ENCODE measurements at places on chromosomes 5 and 9.

DNA sequence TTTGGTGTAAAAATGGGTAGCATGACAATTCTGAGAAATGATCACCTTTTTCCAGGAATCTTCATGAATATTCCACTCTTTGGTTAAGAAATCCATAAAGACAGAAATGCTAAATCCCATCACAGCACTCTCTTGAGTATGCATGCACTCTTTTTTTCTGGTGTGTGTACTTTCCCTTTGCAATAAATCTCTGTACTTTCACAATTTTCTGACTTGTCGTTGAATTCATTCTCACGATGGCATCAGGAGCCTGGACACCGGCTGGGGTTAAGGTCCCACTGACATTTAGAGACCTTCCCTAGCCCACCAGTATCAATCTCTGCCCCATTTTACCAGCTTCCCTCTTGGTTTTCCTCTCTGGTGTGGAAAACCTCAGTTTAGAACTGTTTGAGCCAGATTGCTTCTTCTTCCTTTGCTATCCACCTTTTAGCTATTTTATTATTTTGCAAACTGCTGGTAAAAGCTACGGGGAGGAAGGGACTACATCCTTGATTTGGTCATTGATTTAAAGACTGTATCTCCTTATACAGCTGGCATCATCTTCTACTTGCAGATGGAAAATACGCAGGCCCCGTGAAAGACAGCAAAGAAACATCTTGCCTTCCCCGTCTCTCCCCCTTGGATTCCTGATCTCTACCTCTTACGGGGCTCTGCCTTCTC lies 59.9 kb upstream of the ZFR start:
- no peak for DNase-seq

DNA sequence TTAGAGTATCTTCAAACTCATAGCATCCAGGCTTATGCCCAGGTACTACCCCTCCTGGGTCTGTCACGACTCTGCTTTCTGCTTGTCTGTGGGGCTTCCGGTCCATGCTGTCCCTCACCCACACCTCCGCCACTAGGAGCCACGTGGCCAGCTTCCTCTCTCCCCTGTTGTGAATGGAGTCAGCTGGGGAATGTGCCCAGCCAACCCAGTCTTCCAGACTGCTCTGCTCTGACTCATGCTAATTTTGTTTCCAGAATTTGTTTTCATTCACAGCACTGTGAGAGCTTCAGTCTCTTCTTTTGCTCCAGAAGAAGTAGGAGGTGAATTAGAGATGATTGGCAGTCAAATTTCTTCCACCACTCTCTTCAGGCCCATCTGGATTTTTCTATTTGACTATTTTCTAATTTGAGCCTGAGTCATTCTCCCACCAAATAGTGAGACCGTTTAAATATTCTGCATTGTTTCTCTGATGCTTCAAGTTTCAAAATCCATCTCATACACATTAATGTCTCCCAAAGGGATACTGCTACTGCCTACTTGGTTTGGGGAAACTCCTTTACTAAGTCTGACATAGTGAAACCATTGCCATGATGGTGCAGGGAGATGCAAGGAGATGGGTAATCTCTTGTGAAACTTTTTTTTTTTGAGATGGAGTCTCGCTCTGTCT lies 424.1 kb upstream of the KIF2A start:
- no peak for DNase-seq

- no peak for DNase-seq
Measured at GRCh38 chr5:137975208-137975607, 57.7 kb downstream of the FAM13B start.

GRCh38 chr5:149829954-149830353 lies 99.8 kb downstream of the PPARGC1B start:
- DNase-seq, result no peak

GRCh38 chr5:37772255-37772654 lies 67.6 kb downstream of the GDNF start:
- DNase-seq, result no peak

GRCh38 chr9:123081824-123082223 lies 48.4 kb downstream of the GPR21 start:
- DNase-seq, result no peak

DNA sequence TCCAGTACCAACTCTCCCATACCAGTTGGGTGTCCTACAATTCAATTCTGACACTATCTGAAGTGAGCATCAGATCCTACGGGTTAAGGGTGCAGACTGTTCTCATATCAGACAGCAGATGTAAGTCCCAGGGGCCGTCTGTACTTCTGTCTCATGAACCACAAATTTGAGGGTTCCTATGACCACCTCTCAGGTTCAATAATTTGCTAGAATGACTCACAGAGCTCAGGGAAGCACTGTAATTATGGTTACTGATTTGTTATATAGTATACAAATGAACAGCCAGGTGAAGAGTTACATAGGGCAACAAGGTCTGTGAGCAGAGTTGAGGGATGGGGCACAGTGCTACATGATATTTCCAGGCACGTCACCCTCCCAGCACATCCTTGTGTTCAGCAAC lies 499.1 kb downstream of the DMAC1 start:
- no peak for DNase-seq

GRCh38 chr9:3662671-3663070 lies 136.9 kb upstream of the RFX3 start:
- DNase-seq, result no peak

GRCh38 chr5:32538031-32538547 lies 47.3 kb upstream of the SUB1 start:
- DNase-seq, result peak; percentile 25

DNA sequence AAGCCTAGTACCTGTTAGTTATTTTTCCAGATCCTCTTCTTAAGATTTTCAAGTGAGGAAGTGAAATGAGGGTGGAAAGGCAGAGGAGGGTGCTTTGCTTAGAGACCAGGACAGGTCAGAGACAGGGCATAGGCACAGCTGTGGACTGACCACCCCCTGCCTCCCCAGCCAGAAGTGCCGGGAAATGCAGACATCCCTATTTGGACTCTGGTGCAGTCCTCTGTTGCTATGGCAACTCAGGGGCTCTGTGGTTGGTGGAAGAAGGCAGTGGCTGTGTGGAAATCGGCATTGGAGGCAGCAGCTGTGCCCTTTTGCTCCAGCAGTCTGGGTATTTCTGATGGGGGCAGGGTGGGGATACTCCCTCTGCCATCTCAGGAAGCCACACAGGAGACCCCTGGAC lies 43.3 kb upstream of the NDFIP1 start:
- no peak for DNase-seq

DNA sequence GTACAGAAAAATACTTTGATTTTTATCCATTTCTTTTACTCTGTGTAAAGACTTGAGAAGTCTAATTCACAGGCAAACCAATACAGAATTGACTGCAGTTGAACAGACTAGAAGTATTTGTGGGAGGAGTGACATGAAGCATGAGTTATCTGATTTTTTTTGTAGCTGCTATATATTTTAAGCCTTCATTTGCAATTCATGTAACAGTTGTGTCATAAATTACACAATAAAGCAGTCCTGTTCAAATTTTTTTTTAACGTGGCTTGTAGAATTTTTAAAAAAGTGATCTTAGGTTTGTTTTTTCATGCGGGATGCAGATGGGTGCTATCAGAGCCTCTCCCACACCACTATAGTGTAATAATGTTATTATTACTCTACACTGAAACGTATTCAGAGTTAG lies 2.9 kb upstream of the MAML1 start:
- DNase-seq, result no peak

DNA sequence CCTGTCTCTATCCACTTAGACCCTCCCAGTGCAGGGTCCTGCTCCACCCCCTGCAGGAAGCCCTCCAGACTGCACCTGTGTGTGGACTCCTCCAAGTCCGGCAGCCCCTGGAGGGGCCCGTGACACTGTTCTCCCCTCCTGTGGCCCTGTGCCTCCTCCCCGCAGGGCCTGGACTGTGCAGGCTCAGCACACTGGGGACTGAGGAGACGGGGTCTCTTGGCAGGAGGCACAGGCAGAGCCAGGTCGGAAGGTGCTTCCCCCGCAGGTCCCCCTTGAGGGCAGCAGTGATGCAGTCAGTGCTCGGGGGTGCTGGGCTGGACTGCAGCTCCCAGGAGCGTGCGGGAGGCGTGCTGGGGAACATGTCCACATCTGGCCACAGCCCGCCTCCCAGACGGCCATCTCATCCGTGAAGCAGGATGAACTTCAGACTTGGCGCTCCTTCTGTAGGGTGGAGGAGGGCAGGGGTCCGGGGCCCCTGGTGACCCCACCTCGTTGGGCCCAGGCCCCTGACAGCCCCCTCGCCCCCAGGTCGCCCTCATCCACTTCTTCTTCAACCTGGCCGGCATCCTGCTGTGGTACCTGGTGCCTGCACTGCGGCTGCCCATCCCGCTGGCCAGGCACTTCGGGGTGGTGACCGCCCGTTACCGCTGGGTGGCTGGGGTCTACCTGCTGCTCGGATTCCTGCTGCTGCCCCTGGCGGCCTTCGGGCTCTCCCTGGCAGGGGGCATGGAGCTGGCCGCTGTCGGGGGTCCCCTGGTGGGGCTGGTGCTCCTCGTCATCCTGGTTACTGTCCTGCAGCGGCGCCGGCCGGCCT lies 4.9 kb downstream of the SLC34A3 start:
- no peak for DNase-seq

DNA sequence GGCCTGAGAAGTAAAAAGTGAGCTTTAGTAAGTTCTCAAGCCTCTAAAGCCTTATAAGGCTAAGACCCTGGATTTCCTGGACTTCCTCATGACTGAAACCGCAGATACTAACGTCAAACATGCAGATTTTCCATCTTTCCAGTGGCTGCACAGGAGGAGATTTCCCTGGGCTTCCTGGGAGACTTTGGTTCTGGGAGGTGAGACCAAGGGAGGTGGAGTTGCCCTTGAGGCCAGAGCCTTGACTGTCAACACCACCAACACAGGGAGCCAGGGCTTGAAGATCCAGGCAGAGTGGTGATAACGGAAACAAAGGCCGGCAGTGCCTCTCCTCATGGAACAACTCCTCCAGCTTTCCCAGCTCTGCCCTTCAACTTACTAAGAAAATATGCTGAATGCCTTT lies 144.7 kb upstream of the LRRTM2 start:
- DNase-seq, result no peak

DNA sequence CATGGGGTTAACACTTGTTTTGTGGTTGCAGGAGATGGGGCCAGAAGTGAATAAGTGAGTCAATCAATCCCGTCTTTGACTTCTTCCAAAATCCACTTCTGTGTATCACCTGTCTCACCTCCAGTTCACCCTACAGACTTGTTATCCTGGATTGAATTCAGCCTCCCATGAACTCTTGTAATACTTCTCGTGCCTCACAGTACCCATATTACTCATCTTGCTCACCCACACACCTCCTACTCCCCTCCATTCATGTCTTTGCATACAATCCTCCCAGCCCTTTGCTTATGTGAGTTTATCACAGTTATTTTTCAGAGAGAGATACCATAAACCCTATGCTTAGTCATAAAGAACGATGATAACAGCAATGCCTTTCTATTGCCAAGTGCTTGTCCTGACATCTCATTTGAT lies 52.9 kb upstream of the PAPPA start:
- no peak for DNase-seq

- no peak for DNase-seq
Measured at GRCh38 chr9:86846656-86847055, 100.7 kb downstream of the GAS1 start.

DNA sequence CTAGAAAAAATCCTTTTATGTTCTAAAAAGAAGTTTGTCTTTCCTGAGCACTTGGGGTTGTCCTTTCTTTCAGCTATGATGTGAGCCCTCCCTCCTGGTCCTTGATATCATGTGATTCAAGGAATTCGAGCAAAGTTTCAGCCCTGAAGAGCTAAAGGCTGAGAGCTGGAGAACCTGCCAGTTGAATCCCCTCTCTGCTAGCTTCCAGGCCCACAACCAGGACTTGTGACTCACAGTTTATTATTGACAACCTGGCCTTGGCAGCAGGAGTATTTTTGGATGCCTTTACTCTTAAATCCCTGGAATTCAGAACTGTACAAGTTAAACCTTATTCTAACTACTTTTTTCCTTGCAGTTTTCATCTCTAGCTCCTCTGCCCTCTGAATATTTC lies 182.8 kb downstream of the SPOCK1 start:
- DNase-seq, result no peak

- no peak for DNase-seq
Measured at GRCh38 chr9:125437771-125438221, 176.2 kb downstream of the GAPVD1 start.

GRCh38 chr5:177434437-177434836 lies 8.0 kb downstream of the GRK6 start:
- no peak for DNase-seq

DNA sequence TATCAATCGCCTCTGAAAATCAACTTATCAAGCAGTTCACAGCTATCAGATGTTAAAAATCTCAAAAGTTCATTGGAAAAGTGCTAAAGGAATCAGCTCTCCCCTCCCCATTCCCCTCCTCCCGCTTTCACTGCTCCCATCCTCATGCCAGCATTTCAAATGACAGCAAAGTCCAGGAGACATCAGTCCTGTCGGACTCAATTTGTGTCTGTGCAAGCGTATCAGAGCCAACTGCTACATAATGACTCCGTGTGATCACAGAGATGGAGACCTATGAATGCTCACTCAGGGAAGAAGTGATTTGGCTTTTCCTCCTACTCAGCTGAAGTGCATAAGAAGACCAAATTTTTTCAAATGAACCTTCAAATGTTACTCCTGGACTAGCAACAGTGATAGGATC lies 937.2 kb upstream of the DMAC1 start:
- DNase-seq, result no peak

GRCh38 chr5:122054266-122054665 lies 23.8 kb downstream of the LOX start:
- DNase-seq, result no peak

DNA sequence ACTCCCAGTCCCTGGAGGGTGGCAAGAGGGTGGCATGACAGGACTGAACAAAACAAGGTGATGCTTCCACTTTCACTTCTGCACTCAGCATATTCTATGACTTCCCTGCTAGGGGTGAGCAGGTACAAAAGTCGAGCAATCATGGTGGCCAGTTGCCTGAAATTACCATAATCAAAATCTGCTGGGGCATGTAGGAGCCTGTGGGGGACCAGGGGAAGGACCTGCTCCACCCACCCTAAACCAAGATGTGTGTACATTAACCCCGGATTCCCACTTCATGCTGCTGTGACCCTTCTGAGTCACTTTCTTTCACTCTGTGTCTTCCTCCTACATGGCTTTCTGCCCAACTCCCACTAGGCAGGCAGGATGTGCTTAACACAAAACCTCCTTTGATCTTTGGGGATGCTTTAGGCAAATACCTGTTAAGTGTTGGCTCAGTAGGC lies 73.3 kb upstream of the PHF24 start:
- no peak for DNase-seq

GRCh38 chr9:100505564-100506159 lies 32.7 kb downstream of the TMEFF1 start:
- peak; percentile 48 for DNase-seq

DNA sequence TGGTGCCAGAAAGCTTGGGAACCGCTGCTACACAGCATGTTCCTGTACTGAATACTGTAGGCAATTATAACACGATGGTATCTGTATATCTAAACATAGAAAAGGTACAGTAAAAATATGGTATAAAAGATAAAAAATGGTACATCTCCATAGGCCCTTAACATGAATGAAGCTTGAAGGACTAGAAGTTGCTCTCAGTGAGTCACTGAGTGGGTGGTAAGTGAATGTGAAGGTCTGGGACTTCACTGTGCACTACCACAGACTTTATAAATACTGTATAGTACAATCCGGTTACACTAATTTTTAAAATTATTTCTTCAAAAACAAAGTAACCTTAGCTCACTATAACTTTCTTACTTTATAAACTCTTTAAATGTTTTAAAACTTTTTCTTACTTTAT lies 819.9 kb upstream of the GRAMD2B start:
- no peak for DNase-seq

- peak; percentile 58 for DNase-seq
Measured at GRCh38 chr9:35079426-35080341, at the start of gene FANCG. TSS of gene FANCG (minus strand) at chr9:35079942. CDS start at chr9:35079524, 418 bp downstream.

- DNase-seq, result no peak
Measured at GRCh38 chr9:77876091-77876490, 155.5 kb downstream of the GNAQ start.

- DNase-seq, result no peak
Measured at GRCh38 chr5:76363352-76364225, 39.5 kb upstream of the IQGAP2 start.

All from T-cell (primary cell).